Pancreas (tissue), 10 donors: ENCODE measurements at places on chromosomes 6 and 20. TPM values are rescaled to one million over a fixed set of nuclear protein-coding genes. Genes with fewer than 3 reads are reported as not detected.

GRCh38 chr6:246352-246751 lies 45.9 kb upstream of the DUSP22 start:
- no peaks in the 10 kb centered on the region for H3K36me3 ChIP-seq
- DNase-seq, result no peak
- no peaks in the 10 kb centered on the region for H3K27me3 ChIP-seq
- no peak overlapping the region for H3K4me3 ChIP-seq

DNA sequence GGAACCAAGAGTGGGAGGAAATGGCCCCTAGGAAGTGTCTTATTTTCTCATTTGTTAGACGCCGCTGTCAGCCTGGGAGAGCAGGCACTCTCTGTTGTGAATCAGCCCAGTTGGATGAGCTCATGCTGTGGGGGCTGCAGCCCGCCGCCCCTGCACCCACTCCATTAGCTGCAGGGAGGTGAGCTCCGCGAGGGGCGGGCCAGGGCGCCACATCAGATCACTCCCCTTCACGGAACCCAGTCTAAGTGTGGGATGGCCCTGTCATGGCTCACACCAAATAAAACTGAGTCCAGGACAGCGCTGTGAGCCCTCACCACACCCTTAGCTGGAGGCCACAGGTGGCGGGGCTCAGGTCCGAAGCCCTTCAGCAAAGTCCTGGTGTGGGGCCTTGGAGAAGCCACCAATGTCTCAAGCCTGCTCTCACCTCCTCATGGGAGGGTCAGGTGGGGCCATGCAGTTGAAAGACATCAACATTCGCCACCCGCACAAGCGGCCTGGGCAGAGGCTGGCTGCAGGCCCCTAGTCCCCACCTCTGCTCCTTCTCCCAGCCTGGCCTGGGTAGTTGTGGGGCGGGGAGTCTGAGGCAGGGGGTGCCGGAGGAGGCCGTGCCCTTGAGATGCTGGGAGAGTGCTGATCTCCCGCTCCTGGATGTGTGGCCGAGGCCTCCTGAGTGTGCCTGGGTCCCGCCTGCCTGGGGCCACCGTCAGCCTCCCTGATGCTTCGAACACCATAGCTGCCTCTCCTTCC lies 66.2 kb upstream of the SLCO4A1 start:
- no peak for DNase-seq
- no peak overlapping the region for H3K27ac ChIP-seq
- H3K27me3 ChIP-seq, result no peaks in the 10 kb centered on the region
- no peaks in the 10 kb centered on the region for H3K36me3 ChIP-seq
- H3K4me1 ChIP-seq, result no peaks in the 10 kb centered on the region
- H3K4me3 ChIP-seq, result no peak overlapping the region

DNA sequence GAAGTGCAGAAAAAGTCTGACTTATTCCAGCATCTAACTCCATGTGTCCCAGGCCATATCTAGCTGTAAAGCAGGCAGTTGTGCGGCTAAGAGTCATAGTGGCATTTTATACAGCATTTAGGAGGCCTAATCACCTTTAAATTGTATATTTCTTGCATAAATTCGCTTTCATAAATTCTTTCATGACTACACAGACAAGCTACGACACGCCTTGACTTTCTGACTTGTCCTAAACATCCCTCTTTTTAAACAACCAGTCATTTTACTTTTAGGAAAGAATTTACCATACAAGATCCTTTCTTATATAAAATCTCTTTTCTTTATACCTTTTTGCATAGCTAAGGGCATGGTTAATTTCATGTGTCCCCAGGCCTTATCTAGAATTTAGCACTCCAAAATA lies 81.7 kb upstream of the THBS2 start:
- H3K4me1 ChIP-seq, result no peaks in the 10 kb centered on the region
- no peaks in the 10 kb centered on the region for H3K36me3 ChIP-seq
- H3K27ac ChIP-seq, result no peak overlapping the region
- H3K27me3 ChIP-seq, result no peaks in the 10 kb centered on the region

- DNase-seq, result no peak
- no peaks in the 10 kb centered on the region for H3K36me3 ChIP-seq
- H3K27ac ChIP-seq, result no peak overlapping the region
- H3K4me1 ChIP-seq, result no peaks in the 10 kb centered on the region
- H3K4me3 ChIP-seq, result no peak overlapping the region
Measured at GRCh38 chr6:55841341-55841740, 34.0 kb downstream of the BMP5 start.

DNA sequence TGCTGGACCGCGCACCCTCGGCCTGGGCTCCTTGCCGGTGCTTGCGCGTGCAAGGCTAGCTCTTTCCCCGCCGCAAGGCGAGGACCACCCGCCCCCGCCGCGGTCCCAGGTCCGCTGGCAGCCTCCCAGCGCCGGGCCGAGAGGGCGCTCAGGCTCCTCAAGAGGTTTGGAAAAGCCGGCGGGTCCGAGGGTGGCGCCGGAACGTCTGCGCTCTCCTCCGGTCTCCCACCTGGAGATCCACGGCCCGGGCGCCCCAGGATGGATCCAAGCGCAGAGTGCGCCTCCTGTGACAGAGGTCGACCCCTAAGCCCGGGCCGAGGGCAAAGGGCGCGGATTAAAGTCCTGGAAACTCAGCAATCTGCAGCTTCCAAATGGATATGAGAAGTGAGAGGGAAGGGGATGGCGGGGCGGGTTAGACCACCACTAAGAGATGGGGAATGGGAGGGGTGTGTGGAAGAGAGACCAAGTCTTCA lies 575 bp upstream of the MICAL1 start:
- H3K4me3 ChIP-seq, result peak overlapping the region; percentile 73
- H3K27ac ChIP-seq, result no peak overlapping the region
- peaks cover 3% of the 10 kb centered on the region for H3K4me1 ChIP-seq
- no peak for DNase-seq

DNA sequence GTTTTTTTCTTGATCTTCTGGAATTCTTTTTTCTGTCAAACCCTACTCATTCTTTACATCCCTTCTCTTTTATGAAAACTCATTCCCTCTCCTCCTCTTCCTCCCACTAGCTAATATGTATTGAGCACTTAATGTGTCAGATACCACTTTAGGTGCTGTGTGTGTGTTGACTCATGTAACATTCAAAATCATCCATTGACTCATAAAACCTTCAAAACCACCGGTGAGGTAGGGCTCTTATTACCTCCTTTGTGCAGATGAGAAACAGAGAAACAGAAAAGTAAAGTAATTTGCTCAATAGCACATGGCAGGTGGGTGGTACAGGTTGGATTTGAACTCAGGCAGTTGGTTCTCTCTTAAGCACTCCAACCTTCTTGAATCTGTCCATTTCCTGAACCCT lies 136.3 kb upstream of the NEDD9 start:
- no peaks in the 10 kb centered on the region for H3K27me3 ChIP-seq
- no peak overlapping the region for H3K4me3 ChIP-seq
- H3K4me1 ChIP-seq, result peaks cover 4% of the 10 kb centered on the region
- DNase-seq, result no peak

DNA sequence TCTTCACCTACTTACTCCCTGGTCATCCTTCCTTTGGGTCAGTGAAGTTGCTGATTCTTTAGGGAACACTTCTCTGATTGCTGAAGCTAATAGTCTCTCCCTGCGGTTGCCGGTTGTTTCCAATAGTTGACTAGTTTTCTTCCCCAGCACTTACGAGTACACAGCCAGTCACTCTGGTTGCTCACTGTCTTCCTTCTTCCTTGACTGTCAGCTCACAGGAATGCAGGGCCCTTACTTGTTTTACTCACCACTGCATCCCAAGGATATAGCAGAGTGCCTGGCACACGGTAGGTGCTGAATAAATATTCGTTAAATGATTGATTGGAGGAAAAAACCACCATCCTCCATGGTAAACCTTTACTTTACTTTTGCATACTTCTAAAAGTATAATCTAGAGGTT lies 345.0 kb downstream of the QKI start:
- H3K27me3 ChIP-seq, result no peaks in the 10 kb centered on the region
- no peaks in the 10 kb centered on the region for H3K36me3 ChIP-seq
- H3K4me3 ChIP-seq, result no peak overlapping the region
- no peaks in the 10 kb centered on the region for H3K4me1 ChIP-seq

- no peaks in the 10 kb centered on the region for H3K36me3 ChIP-seq
- no peak overlapping the region for H3K4me3 ChIP-seq
- peak; percentile 24 for DNase-seq
- H3K27ac ChIP-seq, result no peak overlapping the region
- no peaks in the 10 kb centered on the region for H3K4me1 ChIP-seq
Measured at GRCh38 chr6:134630508-134631121, 312.7 kb upstream of the SGK1 start.

- H3K36me3 ChIP-seq, result no peaks in the 10 kb centered on the region
- DNase-seq, result no peak
- H3K4me1 ChIP-seq, result no peaks in the 10 kb centered on the region
- H3K4me3 ChIP-seq, result no peak overlapping the region
Measured at GRCh38 chr6:5626727-5627426, 365.6 kb downstream of the FARS2 start.

GRCh38 chr6:88006557-88006956 lies 41.1 kb upstream of the SPACA1 start:
- DNase-seq, result no peak
- H3K27me3 ChIP-seq, result no peaks in the 10 kb centered on the region
- no peaks in the 10 kb centered on the region for H3K36me3 ChIP-seq
- no peak overlapping the region for H3K4me3 ChIP-seq
- H3K4me1 ChIP-seq, result no peaks in the 10 kb centered on the region
- no peak overlapping the region for H3K27ac ChIP-seq

DNA sequence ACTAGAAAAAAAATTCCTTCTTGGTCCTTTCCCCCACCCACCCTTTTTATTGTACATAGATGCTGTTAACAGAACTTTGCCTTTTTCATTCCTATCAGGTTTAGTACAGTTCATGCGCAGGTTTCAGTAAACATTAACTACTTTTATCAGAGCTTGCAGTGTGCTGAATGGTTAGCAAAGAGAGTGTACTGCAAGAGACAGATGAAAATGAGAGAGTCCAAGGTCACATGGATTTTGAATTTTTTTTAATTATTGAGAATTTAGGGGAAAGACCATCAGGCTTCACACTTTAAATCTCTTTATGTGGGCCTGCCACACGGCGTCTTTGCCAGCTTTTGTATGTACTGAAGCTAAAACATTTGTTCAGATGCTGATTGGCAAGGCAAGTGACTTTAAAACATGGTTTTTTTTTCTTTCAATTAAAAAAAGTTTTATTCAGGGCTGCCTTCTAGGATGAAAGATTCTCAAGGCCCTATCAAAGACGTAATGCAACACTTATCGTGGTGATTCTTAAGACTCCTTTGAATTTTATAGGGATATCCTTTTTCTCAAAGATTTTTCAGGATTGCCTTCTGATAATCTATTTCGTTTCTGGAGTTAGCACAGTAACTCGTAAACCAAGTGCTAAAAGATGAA lies 32.2 kb downstream of the RREB1 start:
- H3K27me3 ChIP-seq, result no peaks in the 10 kb centered on the region
- H3K4me1 ChIP-seq, result peaks cover 63% of the 10 kb centered on the region
- H3K27ac ChIP-seq, result peak overlapping the region; percentile 95
- no peak for DNase-seq

GRCh38 chr6:150195996-150196417 lies 53.2 kb downstream of the PPP1R14C start:
- DNase-seq, result no peak
- H3K4me3 ChIP-seq, result no peak overlapping the region
- H3K27ac ChIP-seq, result no peak overlapping the region
- no peaks in the 10 kb centered on the region for H3K27me3 ChIP-seq
- H3K36me3 ChIP-seq, result no peaks in the 10 kb centered on the region

DNA sequence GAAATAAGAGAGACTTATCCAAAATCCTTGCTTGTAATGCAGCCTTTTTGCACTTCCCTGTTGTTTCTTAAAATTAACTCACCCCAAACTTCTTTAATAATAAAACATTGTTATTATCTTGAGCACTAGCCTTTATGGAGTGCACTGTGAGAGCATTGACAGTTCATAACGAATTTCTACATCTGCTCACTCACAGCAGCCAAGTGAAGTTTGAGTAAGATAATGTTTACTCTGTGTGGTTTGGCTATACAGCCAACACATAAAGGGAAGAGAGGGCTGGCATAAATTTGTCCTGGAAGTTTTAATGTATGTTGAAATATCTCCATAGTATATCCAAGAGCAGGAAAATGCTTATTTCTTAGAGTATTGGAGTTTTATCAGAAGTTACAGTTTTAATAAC lies 227.9 kb downstream of the FRK start:
- no peak overlapping the region for H3K27ac ChIP-seq
- no peaks in the 10 kb centered on the region for H3K4me1 ChIP-seq
- H3K36me3 ChIP-seq, result no peaks in the 10 kb centered on the region
- no peaks in the 10 kb centered on the region for H3K27me3 ChIP-seq

- H3K4me3 ChIP-seq, result no peak overlapping the region
- no peak for DNase-seq
- H3K36me3 ChIP-seq, result no peaks in the 10 kb centered on the region
- H3K27me3 ChIP-seq, result no peaks in the 10 kb centered on the region
- H3K27ac ChIP-seq, result no peak overlapping the region
Measured at GRCh38 chr6:43765776-43766499, 4.1 kb upstream of the VEGFA start.

- H3K27me3 ChIP-seq, result no peaks in the 10 kb centered on the region
- DNase-seq, result no peak
- no peak overlapping the region for H3K27ac ChIP-seq
- no peaks in the 10 kb centered on the region for H3K36me3 ChIP-seq
- H3K4me1 ChIP-seq, result no peaks in the 10 kb centered on the region
Measured at GRCh38 chr20:40446888-40447287, 242.1 kb downstream of the MAFB start.

DNA sequence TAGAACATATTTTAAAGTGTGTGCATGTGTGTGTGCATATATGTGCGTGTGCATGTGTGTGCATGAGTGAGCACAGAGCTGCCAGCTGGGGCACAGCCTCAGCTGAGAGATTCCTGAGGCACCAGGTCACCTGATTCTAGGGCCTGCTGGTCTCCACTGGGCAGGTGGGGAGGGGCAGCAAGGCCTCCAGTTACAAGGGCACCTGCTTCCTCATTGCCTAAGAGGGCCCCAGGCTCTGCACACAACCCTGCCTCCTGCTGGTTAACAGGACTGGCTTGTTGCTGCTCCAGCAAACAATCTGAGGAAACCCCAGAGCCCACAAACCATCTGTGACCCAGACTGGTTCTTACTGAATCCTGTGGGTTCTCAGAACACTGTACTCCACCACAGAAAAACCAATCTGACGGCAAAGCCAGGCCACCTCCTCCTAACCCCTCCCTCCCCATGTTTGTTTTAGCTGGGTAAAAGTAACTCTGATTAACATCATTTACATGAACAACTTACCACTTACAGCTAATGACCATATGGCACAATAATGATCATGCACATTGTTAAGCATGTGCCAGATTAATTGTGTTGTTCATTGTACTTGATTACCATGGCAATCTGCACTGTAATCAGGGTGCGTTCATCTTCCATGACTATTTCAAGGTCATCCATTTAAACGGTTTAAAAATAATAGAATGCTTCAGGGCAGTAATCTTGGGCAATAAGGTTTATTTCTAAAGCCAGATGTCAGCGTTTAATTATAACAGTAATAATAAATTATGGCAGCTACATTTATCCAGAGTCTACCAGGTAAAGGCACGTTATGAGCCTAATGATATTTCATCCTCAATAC lies 23.1 kb upstream of the UBE2J1 start:
- H3K27me3 ChIP-seq, result no peaks in the 10 kb centered on the region
- peaks cover 4% of the 10 kb centered on the region for H3K4me1 ChIP-seq
- H3K27ac ChIP-seq, result no peak overlapping the region
- peak; percentile 78 for DNase-seq
- no peaks in the 10 kb centered on the region for H3K36me3 ChIP-seq

MCHR2 gene
- total RNA-seq, result not detected

TRIM31 gene
- 0.16 TPM for total RNA-seq

PMEPA1 gene
- total RNA-seq, result 32.6 TPM

RNF114 gene
- 61.9 TPM for total RNA-seq

CRISP2 gene
- not detected for total RNA-seq

ENPP4 gene
- 5.4 TPM for total RNA-seq

MATN4 gene
- total RNA-seq, result 2.3 TPM

OR2H1 gene
- not detected for total RNA-seq

PTPRT gene
- total RNA-seq, result 0.67 TPM

BCKDHB gene
- total RNA-seq, result 11.6 TPM

GPR6 gene
- not detected for total RNA-seq

RIMS1 gene
- 4.2 TPM for total RNA-seq

PDE10A gene
- 4.0 TPM for total RNA-seq

HLA-DOA gene
- total RNA-seq, result 16.5 TPM

CNBD2 gene
- total RNA-seq, result 2.3 TPM

MYH7B gene
- 0.72 TPM for total RNA-seq
